NCI-H460 (cell line): ENCODE measurements at places on chromosomes 2 and 18.

- DNase-seq: peak; percentile 29
Measured at GRCh38 chr2:8086796-8087479, 594.9 kb upstream of the ID2 start.

- no peak for DNase-seq
Measured at GRCh38 chr18:51442012-51442411, 244.5 kb upstream of the MEX3C start.

DNA sequence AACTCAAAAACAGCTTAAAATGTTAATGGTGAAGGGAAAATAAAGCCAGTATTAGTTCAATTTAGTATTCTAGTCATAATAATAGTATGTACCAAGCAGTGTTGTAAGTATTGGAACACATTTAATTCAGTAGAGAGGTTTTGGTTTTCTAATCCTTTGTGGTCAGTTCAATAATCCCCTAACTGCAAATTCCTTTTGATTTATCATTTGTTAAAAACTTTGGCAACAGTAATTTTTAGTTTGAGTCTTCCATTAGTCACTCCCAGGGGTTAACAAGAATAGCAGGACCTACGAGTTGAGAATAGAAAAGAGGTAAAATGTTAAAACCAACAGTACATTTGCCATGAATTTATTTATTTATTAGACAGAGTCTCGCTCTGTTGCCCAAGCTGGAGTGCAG is 10.7 kb downstream of the MRPL44 start:
- no peak for DNase-seq

DNA sequence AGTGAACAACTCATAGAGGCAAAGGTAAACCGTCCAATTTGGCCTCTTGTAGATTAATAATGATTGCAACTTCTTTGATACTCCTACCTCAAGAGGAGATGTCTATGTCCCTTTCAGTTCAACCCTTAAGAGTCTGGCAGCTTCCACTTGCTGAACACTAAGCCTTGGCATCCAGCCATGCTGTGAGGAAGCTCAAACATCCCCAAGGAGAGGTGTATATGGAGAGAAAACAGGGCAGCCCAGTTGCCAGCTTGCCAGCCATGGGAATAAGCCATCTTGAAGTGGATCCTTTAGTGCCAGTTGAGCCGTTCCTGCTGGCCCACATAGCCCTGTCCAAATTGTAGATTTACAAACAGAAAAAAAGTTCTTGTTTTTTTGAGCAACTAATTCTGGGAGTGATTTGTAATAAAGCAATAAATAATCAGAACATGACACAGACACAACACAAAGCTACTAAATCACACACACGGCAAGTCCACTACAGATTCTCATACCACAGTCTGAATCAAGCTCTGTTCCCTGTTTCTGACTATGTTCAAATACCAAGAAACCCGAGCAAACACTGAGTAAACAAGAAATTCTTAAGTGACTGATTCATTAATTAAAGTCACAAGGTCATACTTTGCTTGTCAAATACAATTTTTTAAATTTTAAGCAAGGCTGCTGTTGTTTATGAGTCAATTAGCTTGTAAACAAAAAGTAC is 96.1 kb downstream of the PID1 start:
- no peak for DNase-seq

GRCh38 chr2:241465543-241465942 is 42.8 kb downstream of the STK25 start:
- no peak for DNase-seq

GRCh38 chr18:58727776-58728500 is 56.7 kb downstream of the MALT1 start:
- DNase-seq: no peak

- DNase-seq: no peak
Measured at GRCh38 chr2:118973542-118973951, 31.6 kb downstream of the MARCO start.

GRCh38 chr2:97761192-97761591 is 47.8 kb downstream of the ZAP70 start:
- DNase-seq: no peak

DNA sequence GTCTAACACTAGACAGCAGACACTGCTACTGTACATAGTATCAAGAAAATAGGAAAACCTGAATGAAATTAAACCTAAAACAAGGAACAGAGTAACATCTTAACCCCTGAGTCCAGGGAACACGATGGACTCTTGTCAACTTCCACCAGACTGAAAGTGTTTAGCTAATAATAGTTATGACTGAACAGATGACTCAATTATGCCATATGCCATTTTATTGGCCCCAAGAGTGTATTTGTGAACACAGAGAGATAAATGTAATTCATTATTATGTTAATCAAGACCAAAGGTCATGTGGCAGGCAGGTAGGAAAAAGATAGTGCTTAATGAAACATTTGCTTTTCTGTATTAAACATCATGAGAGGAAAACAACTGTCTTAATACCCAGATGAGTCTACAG is 58.0 kb downstream of the NYAP2 start:
- DNase-seq: no peak

DNA sequence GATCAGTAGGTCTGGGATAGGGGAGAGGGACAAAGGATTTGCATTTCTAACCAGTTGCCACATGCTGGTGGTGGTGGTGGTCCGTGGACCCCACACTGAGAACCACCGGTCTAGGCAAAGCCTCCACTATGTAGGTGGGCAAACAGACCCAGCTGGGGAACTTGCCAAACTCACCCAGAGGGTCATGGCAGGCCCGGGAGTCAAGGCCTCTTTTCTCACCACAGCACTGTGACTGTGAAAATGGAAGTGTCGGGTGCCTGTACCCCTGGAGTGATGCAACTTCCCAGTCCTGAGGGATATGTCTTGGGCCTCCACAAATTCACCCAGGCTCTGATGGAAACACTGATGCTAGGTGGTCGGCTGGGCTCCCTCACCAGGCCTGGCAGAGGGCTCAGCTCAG is 101.2 kb upstream of the SMAD2 start:
- DNase-seq: no peak

DNA sequence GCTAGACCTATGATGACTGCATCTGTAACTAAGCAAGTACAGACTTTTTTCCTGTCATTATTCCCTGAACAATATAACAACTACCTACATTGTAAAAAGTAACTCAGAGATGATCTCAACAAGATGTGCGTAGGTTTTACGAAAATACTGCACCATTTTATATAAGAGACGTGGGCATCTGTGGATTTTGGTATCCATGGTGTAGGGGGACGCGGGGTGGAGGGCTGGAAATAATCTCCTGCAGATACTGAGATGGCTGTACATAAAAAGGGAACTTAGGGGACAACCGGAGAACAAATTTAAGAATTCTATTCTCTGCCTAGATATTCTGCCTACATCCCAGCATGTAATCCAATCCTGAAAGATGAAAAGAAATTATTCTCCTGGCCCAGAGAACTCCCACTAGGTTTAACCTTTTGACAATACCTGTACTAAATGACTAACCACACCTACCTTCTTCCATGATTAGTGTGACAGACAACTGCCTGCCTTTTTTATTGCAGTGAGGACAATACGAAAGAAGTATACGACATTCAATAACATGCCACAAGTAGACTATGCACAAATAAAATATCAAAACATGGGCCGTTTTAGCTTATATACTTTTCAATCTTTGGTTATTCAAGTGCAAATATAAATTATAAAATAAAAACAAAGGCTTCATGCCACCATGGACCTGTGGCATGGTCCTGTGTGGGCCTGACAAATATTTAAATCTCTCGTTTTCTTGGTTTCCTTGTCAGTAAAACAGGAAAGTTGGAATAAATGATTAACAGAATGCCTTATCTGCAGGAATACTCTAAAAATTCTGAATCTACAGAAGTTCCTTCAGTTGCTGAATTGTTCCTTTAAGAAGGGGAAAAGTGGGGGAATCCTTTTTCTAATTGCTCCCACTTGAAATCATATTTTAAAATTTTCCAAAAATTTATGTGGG is 46.3 kb downstream of the RTN4 start:
- no peak for DNase-seq

DNA sequence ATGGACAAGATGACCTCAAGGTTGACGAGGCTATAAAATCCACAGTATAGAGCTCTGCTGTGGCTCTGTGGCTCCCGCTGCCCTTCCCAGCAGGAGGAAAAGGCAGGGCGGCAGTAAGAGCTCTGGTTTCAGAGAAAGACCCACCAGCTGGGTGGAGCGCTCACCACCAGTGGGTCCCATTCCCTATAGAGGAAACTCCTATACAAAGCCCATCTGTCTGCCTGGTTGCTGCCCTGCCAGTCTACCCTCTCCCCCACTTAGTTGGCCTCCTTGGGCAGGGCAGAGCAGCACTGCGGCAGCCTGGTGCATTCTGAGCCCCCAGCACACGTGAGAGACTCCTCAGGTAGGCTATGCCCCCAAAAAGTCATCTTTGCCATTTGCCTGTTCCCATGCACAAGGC is 26.5 kb downstream of the TNS1 start:
- DNase-seq: no peak

GRCh38 chr2:118970396-118971135 is 28.6 kb downstream of the MARCO start:
- DNase-seq: no peak

DNA sequence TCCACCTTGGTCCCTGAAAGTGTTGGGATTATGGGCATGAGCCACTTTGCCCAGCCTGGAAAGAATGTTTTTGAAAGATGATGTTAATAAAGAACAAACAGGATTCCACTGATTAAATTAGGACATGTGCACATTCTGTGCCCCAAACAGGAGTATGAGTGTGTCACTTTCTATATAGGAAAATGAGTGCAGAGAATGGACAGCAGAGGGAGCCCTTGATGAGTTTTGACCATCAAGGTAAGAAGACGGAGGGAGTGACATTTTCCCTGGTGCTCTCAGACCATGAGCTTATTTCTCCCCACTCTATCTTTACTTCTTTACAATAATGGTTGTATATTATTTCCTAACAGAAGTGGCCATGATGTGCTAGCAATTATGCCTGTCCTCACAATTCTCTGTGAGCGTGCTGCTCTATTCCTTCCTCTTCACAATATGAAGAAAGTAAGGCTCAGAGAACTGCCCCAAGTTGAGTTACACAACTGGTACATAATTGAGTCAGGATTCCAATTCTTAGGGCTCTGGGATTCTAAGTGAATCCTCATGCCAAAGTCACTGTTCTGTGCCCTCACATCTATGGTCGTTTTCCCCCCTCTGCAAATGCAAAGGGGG is 20.6 kb downstream of the RPL37A start:
- peak; percentile 79 for DNase-seq

- peak; percentile 7 for DNase-seq
Measured at GRCh38 chr2:4420032-4420431, 716.7 kb downstream of the DCDC2C start.

GRCh38 chr18:58316396-58317342 is 272.6 kb downstream of the NEDD4L start:
- DNase-seq: no peak

- DNase-seq: no peak
Measured at GRCh38 chr2:180328795-180329422, 321.8 kb upstream of the CWC22 start.

DNA sequence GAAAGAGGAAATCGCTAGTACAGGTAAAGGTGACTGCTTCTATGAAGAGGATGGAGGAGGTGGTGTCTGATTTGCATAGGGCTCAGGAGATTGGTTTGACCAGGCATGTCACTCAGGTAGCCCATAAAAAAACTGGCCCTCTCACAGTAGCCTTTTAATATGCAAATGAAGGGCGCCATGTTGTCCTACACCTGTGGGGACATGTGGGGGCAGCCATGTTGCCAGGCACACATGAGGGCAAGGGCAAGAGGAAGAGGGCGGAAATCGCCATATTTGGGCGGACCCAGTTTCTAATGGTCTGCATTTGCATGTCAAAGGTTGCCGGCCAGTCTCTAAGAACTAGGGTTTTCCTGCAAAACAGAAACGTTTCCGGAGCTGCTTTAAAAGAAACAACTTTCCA is 1330.6 kb downstream of the DSC3 start:
- no peak for DNase-seq

- no peak for DNase-seq
Measured at GRCh38 chr2:8799004-8799403, 38.4 kb downstream of the KIDINS220 start.

- no peak for DNase-seq
Measured at GRCh38 chr18:65936678-65937077, 185.9 kb downstream of the CDH7 start.

- DNase-seq: no peak
Measured at GRCh38 chr18:44735096-44735495, 54.4 kb downstream of the SETBP1 start.

DNA sequence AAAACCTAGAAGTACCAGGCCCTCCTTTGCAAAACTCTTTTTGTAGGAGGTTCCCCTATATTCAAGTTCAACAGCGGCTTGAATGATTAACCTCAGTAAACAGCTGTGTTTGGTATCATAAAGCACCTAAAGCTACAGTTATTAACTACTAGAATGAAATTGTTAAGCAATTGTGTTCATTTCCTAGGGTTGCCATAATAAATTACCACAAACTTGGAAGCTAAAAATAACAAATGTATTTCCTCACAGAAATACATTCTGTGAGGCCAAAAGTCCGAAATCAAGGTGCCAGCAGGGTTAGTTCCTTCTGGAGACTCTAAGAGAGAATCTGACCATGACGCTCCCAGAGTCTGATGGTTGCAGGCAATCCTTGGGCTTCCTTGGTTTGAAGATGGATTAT is 202.1 kb upstream of the ACVR2A start:
- DNase-seq: no peak

- no peak for DNase-seq
Measured at GRCh38 chr18:48428475-48429177, 19.4 kb upstream of the ZBTB7C start.

DNA sequence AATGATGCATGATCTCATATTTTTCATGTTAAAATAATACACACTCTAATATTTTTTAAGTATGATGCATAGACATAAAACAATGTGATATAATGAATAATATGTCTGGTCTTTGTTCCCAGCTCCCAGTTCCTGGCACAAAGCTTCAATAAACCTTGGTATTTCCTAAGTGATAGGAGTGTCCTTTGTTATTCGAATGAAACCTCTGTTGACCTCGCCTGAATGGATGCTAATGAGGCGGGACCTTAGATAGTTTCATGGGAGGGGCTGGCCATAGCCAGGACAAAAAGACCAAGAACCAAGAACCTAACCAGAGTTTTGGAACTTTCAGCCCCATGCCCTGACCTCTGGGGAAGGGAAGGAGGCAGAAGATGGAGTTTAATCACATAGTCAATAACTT is 257.7 kb upstream of the COPS8 start:
- DNase-seq: no peak

GRCh38 chr2:191740759-191741158 is 62.8 kb downstream of the NABP1 start:
- DNase-seq: no peak
